ENCODE measurements at places on chromosomes 4 and X. TPM values are rescaled to one million over a fixed set of nuclear protein-coding genes. Genes with fewer than 3 reads are reported as not detected.

GRCh38 chr4:109998867-109999584 is 86.3 kb downstream of the EGF start:
- no peak overlapping the region for H3K27ac ChIP-seq
- H3K4me3 ChIP-seq, result no peak overlapping the region
- H3K27me3 ChIP-seq, result no peaks in the 10 kb centered on the region
- no peaks in the 10 kb centered on the region for H3K36me3 ChIP-seq
- DNase-seq, result no peak

DNA sequence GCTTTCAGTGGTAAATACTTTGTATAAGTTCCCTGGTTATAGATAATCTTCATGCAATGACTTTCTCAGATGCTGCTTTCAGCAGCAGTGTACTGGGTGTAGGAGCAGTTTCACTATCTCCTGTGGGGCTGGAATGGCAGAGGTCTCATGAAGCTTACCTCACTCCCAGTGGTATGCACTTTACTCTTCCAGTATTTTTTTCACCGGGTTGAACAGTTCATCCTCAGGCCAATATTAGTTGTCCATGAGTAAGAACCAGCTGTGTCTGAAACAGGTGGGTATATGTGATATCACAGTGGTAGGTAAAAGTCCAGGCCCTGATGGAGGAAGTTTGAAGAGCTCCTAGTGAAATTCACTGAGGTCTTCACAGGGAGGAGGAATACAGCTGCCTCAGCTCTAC is 351.5 kb upstream of the EMCN start:
- H3K36me3 ChIP-seq, result no peaks in the 10 kb centered on the region
- H3K4me1 ChIP-seq, result no peaks in the 10 kb centered on the region
- DNase-seq, result no peak
- no peak overlapping the region for H3K4me3 ChIP-seq

CLCN4 gene
- 0.71 TPM for total RNA-seq

SOWAHB gene
- total RNA-seq, result not detected

GATA1 gene
- total RNA-seq, result not detected

- peaks cover 11% of the 10 kb centered on the region for H3K4me1 ChIP-seq
- H3K27ac ChIP-seq, result no peak overlapping the region
- H3K27me3 ChIP-seq, result no peaks in the 10 kb centered on the region
- H3K36me3 ChIP-seq, result no peaks in the 10 kb centered on the region
Observed at GRCh38 chr4:25098964-25099891, 61.0 kb downstream of the SEPSECS start.

- H3K4me3 ChIP-seq, result no peak overlapping the region
- no peak overlapping the region for H3K27ac ChIP-seq
- no peak for DNase-seq
- no peaks in the 10 kb centered on the region for H3K27me3 ChIP-seq
- no peaks in the 10 kb centered on the region for H3K36me3 ChIP-seq
Observed at GRCh38 chrX:40688929-40689328, 41.6 kb upstream of the CXorf38 start.

TXLNG gene
- 10.8 TPM for total RNA-seq

GRCh38 chr4:24076811-24077210 is 187.0 kb upstream of the PPARGC1A start:
- no peaks in the 10 kb centered on the region for H3K36me3 ChIP-seq
- H3K27ac ChIP-seq, result no peak overlapping the region
- H3K4me3 ChIP-seq, result no peak overlapping the region
- H3K4me1 ChIP-seq, result no peaks in the 10 kb centered on the region
- no peaks in the 10 kb centered on the region for H3K27me3 ChIP-seq

SORBS2 gene
- 1,625 TPM for total RNA-seq

DNA sequence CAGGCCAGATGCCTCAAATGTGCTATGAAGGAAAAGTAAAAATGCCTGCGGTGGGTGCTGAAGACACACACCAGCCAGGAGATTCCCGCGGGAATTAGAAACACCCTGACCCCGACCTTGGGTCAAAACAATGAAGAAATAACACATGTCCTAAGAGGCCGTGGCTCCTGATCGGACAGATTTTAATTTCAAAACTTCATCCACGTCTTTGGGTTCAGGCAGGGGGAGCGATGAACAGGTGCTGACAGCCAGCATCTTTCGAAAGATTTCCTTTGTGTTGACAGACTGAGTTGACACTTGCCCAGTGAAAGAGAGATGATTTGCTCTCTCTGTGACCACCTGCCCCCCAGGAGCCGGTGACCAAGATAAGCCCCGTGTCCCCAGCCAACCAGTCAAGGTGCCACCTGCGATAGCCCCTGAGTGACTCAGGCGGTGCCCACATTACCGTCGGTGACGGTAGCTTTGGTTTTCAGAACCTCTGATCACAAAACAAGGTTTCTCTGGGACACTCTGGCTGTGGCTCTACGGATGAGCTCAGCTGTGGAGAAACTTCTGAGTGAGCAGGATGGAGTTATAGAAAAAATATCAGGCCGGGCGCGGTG is 11.0 kb upstream of the IL3RA start:
- no peak for DNase-seq
- H3K36me3 ChIP-seq, result no peaks in the 10 kb centered on the region
- no peaks in the 10 kb centered on the region for H3K4me1 ChIP-seq
- no peaks in the 10 kb centered on the region for H3K27me3 ChIP-seq
- H3K4me3 ChIP-seq, result no peak overlapping the region
- no peak overlapping the region for H3K27ac ChIP-seq

DNA sequence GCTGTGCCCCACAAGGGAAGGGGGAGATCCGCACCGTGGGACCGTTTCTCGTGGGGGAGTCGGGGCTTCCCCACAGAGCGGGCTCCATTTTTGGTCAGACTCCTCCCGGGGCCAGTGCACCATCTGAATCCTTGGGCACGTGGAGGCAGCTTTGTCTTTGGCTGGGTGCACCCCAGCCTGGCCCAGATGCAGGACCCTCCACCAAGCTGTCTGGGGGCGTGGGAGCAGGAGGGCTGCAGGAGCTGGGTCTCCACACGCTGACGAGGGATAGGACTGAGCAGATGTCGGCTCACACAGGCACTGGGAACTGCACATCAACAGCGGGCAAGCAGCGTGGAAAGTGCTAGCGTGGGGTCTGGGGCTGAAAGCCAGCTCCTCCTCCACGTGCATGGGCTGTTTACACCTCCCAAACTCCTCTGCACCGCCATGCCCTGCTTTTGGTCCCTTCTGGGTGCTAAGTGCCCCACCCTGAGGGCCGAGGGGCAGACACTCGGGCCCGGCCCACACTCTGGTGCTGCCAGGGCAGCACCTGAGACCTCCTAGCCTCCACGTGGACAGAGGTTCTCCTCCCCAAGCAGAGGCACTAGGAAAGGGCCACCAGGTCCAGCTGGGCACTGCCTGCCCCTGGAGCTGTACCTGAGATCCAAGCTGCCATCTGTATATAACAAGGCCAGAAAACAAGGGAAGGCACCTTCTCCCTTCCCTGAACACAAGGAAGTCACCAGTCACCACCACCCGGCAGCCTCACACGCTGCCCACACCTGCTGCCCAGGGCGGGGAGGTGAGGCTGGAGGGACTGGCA is 13.8 kb downstream of the DGKQ start:
- H3K27ac ChIP-seq, result no peak overlapping the region
- H3K4me3 ChIP-seq, result no peak overlapping the region
- no peaks in the 10 kb centered on the region for H3K4me1 ChIP-seq
- DNase-seq, result no peak
- H3K27me3 ChIP-seq, result no peaks in the 10 kb centered on the region

MAMLD1 gene
- total RNA-seq, result 1.6 TPM

PHKA1 gene
- 8.9 TPM for total RNA-seq

BEND2 gene
- total RNA-seq, result not detected

DNA sequence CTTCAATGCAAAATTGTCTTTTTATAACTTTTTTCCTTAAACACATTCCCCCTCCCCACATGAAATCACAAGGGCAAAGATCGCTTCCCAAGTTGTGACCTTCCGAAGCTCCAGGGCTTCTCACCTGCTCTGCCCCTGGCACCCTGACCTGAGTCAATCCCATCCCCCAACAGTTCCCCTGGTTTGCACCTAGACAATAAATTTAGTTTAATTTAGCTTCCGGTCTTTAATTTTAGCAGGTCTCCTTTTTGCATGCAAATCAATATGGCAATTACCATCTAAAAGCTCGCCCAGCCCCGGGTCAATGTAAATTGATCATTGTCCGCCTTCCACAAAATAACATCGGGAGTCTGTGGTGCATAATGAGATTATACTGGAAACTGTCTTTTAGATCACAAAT is 6.8 kb downstream of the BCOR start:
- H3K4me1 ChIP-seq, result peaks cover 100% of the 10 kb centered on the region
- no peaks in the 10 kb centered on the region for H3K27me3 ChIP-seq
- no peak for DNase-seq
- peak overlapping the region; percentile 49 for H3K4me3 ChIP-seq
- H3K36me3 ChIP-seq, result no peaks in the 10 kb centered on the region
- no peak overlapping the region for H3K27ac ChIP-seq

ARR3 gene
- total RNA-seq, result not detected

DNA sequence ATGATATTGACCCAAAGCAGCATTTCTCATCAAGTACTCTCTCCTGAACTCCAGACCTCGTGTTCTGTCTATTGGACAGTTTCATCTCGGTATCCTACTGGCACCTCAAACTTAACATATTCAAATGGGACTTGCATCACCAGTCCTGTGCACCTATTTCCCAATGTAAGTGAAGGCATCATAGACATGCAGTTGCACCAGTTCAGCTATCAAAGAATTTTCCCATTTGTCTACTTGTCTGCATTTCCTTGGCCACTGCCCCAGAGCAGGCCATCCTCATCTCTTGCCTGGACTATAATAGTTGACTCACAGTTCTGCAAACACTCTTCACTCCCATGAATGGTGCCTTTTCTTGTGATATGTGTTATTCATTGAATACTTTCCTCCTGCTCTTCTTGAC is 11.3 kb upstream of the LIMCH1 start:
- H3K27me3 ChIP-seq, result no peaks in the 10 kb centered on the region
- no peak overlapping the region for H3K27ac ChIP-seq
- no peak overlapping the region for H3K4me3 ChIP-seq

ARAP2 gene
- 21.0 TPM for total RNA-seq

DNA sequence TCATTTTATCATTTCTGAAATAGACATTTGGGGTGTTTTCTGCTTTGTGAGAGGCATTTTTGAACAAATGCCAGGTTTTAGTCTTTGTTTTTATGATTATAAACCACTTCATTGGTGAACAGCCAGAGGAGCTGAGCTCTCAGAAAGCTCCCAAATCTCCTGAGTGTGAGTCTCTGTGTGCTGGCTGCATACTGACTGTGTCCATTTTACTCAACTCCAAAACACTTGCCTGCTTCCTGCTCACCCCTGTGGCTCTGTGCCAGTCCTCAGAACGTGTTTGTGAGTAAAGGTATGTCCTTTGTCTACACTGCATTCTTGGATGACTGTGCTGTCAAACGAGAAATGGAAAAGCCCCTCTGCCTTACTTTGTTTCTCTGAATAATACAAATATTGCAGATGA is 5.4 kb upstream of the LRAT start:
- H3K36me3 ChIP-seq, result no peaks in the 10 kb centered on the region
- no peak overlapping the region for H3K4me3 ChIP-seq
- DNase-seq, result no peak
- H3K27ac ChIP-seq, result no peak overlapping the region
- peaks cover 7% of the 10 kb centered on the region for H3K27me3 ChIP-seq

DNA sequence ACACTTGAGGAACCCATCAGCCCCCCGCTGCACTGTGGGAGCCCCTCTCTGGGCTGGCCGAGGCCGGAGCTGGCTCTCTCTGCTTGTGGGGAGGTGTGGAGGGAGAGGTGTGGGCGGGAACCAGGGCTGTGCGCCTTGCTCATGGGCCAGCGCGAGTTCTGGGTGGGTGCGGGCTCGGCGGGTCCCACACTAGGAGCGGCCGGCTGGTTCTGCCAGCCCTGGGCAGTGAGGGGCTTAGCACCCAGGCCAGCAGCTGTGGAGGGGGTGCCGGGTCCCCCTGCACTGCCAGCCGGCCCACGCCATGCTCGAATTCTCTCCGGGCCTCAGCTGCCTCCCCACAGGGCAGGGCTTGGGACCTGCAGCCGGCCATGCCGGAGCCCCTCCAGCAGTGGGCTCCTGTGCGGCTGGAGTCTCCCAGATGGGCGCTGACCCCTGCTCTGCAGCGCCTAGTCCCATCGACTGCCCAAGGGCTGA is 430.2 kb downstream of the FAT4 start:
- H3K4me1 ChIP-seq, result no peaks in the 10 kb centered on the region
- H3K27me3 ChIP-seq, result no peaks in the 10 kb centered on the region
- no peak overlapping the region for H3K4me3 ChIP-seq
- H3K36me3 ChIP-seq, result no peaks in the 10 kb centered on the region

DNA sequence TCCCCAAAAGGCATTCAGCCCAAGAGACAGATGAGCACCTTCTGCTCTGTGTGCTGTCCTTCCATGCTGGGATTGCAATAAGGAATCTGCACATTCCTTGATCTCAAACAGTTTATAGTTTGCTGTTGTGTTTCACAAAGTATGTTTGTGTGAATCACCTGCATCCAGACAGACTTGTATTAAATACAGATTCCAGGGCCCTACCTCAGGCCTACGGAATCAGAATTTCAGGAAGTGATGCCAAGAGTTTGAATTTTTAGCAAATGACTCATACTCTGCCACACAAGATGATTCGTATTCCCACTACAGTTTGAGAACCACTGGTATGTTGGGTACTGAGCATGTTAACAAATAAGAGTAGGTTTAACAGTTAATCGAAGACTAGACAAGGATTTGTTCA is 7.0 kb downstream of the VAMP7 start:
- H3K4me1 ChIP-seq, result no peaks in the 10 kb centered on the region
- no peak overlapping the region for H3K4me3 ChIP-seq
- DNase-seq, result no peak
- H3K27me3 ChIP-seq, result no peaks in the 10 kb centered on the region
- no peak overlapping the region for H3K27ac ChIP-seq

DNA sequence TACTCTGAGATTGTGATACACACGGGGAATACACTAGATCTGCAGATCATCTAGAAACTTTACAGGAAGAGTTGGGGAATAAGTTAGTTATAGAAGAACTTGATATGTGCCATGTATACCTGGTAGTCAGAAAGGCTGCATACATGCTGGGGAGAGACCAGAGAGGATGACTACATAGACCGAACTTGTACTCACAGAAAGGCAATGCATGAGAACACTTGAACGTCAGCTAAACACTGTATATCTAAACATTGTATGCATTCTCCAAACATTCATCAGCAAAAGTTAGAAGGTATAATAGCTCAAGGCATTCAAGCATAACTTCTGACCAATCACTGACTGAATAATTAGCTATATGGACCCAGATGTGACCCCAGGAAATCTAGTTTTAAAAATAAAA is 78.0 kb upstream of the PDHA2 start:
- H3K36me3 ChIP-seq, result no peaks in the 10 kb centered on the region
- no peaks in the 10 kb centered on the region for H3K4me1 ChIP-seq
- DNase-seq, result no peak
- H3K27ac ChIP-seq, result no peak overlapping the region

DNA sequence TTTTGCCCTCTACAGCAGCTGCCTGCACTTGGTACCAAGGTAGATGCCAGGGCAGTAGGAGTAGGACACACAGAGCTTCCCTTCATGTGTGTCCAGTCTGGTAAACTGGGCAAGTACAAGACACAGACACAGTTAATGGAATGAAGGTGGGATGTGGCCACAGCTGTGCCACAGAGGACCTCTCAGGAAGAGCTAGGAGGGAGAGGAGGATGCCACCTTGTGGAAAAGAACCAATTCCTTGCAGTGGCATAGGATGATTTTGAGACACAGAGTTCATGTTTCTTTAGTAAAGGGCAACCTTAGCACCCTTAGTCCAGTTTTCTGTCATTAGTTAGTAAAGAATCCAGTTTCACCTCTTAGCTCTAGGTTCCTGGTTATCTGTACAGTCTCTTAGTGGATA is 36.3 kb upstream of the TBC1D14 start:
- no peak overlapping the region for H3K27ac ChIP-seq
- no peak for DNase-seq
- H3K27me3 ChIP-seq, result no peaks in the 10 kb centered on the region
- H3K4me1 ChIP-seq, result peaks cover 25% of the 10 kb centered on the region
- H3K36me3 ChIP-seq, result peaks cover 59% of the 10 kb centered on the region
